ENCODE measurements at places on chromosomes 5 and 9.

- no peak for DNase-seq
Observed at GRCh38 chr5:109218818-109219217, 191.0 kb downstream of the PJA2 start.

DNA sequence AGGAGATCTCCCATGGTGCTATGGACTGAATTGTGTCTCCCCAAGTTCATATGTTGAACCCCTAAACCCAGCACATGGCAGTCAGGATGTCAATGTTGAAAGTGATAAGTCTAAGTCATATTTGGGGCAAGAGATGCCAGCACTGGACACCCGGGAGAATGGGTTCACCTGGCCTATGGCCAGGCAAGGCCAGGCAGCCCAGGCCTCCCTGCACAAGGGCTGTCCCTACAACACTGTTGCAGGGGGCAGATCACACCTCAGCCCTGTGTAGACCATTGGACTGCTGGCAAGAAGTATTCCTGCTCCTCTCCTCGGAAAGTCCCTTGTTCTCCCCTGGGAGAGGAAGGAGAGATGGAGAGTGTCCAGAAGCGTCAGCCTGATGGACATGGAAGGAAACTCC, 240.5 kb downstream of the GADD45G start:
- no peak for DNase-seq

DNA sequence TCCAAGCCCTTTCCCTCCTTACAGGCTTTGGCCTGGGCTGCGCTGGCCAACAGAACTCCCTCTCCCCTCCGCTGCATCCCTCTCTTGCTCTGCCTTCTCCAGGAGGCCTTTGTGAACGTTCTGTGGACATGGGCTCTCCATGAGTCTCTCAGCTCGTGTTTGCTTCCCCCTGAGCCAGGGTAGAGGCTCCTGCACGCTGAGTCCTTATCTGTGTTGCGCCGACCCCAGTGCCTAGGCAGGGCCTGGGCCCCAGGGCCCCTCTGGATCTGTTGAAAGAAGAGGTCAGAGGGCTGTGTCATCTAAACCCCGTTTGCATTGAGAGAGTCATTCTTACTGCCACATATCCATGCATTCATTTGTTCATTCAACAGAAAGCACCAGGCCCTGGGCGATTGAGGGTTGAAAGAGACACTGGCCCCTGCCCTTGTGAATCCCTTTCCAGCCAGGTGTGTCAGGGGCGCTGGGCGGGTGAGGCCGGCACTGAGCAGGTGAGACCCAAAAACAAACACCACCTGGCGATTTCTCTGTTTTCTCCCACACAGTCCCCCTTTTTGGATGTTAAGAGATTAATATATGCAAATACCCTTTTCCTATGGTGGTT, 111.2 kb upstream of the IER5L start:
- DNase-seq = no peak

GRCh38 chr5:138945421-138946240, 70.5 kb upstream of the LRRTM2 start:
- no peak for DNase-seq

GRCh38 chr9:112884101-112884500, 6.6 kb downstream of the SLC46A2 start:
- peak; percentile 9 for DNase-seq

DNA sequence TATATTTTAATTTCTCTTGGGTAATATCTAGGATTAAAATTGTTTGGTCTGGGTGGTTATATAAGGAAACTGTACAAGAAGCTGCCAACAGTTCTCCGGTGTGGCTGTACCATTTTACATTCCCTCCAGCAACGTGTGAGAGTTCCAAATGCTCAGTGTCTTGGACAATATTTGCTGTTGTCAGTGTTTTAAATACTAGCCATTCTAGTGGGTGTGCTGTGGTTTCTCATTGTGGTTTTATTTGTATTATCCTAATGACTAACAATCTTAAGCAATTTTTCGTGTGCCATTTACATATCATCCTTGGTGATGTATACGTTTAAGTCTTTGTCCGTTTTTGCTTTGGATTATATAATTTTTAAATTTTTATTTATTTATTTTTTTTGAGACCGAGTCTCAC, 34.0 kb downstream of the TNFSF15 start:
- no peak for DNase-seq
